Naive thymus-derived CD8-positive, alpha-beta T cell (primary cell): ENCODE measurements at places on chromosomes 7 and 10.

GRCh38 chr7:133795068-133795665 is 332.0 kb upstream of the LRGUK start:
- no peak for DNase-seq

DNA sequence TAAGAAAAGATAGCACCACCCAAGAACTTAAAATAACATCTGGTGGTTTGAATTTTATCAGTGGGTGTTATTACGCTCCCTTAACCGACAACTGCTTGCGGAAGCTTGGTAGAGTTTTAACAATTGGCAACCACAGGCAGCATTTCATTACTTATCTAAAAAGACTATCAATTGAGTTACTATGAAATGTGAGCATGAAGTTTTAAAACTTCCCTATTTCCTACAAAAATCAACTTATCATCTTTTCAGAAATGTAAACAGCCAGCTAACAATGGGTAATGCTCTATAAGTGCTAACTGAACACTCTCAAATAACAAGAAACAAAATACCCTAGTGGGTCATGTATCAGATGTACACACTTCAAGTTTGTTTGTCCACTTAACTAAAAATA is 68.8 kb downstream of the OSBPL3 start:
- DNase-seq = no peak

GRCh38 chr10:99430116-99430450 is 341 bp downstream of the GOT1 start:
- no peak for DNase-seq

GRCh38 chr10:101019440-101019703 is 11.6 kb downstream of the PDZD7 start:
- DNase-seq = no peak

DNA sequence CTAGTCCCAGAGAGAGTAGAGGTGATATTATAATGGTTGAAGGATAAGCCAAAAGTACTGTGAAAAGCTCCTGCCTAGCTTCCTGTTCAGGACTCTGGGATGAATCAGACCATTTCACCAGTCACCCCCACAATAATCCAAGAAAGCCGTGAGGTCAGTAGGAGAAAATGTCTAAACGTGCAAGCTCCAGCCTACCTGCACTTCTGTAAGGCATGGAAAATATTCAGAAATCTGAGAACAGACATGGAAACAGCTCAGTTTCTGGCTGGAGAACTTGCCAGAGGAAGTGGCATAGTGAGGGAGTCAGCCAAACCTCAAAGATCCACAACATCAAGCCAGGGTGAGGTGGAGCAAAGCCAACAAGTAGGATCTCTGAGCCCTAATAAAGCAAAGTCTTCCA is 58.2 kb downstream of the ELAPOR2 start:
- DNase-seq = no peak

DNA sequence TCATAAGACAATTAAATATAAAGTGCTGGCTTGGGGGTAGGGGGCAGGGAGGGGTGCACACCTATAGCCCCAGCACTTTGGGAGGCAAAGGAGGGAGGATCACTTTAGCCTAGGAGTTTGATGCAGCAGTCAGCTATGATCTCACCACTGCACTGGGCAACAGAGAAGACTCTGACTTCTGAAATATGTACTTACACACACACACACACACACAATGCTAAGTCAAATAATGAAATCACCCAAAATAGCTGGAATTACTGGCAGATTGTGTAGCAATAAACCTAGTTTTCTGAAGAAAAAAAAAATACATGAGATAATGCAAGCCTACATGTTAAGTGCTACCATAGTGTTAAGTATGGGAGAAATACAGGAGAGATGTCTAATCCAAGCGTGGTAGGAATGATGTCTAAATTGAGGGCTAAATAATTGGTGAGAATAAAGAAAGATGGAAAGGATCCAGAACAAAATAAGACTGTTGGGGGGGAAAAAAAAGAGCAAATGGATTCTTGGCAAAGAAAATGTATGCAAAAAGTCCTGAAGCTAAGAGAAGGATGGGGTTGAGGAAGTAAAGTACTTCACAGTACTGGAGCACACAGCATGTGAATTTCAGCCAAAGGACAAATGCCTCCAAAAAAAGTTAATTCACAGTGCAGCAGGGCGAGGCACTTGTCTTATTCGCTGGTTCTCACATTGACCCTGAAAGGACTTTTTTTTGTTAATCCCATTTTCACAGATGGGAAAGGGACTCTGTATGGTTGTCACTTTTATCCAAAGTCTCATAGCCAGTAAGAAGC is 73.9 kb downstream of the IGF2BP3 start:
- DNase-seq = no peak

DNA sequence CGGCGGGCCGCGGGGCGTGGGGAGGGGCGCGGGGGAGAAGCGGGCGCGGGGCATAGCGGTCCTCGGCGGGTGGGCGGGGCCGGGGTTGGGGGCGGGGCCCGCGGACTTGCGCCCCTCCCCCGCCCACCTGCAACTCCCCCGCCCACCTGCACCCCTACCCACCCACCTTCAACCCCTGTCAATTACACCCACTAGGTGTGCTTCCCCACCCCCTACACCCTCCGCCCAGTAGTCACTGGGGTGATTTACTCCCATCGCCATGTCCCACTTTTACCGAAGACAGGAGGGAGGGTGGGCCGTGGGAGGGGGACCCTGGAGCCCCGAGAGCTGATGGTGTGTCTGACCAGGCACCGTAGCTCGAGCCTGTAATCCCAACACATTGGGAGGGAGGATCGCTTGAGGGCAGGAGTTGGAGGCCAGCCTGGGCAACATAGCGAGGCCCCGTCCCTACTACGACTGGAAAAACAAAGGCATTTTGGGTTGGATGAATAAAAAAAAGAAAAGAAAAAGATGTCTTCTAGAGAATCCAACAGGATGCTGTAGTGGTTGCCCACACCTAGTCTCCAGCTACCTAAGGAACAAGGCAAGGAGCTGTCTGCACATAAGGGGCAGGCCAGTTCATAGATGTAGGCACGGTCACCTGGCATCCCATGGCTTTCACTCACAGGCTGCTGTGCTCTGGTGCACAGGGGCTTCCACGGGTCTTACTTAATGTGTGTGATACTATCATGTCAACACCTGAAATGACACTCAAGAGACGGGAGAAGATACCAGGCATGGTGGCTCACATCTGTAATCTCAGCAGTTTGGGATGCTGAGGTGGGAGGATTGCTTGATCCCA is 761 bp downstream of the KCTD7 start:
- no peak for DNase-seq

GRCh38 chr10:90407131-90407530 is 450.7 kb downstream of the HTR7 start:
- no peak for DNase-seq

GRCh38 chr10:70791386-70792039 is 6.3 kb upstream of the TBATA start:
- DNase-seq = no peak

- no peak for DNase-seq
Measured at GRCh38 chr10:35056686-35057085, 33.5 kb downstream of the CUL2 start.

- DNase-seq = no peak
Measured at GRCh38 chr7:85156661-85157208, 30.1 kb downstream of the SEMA3D start.

DNA sequence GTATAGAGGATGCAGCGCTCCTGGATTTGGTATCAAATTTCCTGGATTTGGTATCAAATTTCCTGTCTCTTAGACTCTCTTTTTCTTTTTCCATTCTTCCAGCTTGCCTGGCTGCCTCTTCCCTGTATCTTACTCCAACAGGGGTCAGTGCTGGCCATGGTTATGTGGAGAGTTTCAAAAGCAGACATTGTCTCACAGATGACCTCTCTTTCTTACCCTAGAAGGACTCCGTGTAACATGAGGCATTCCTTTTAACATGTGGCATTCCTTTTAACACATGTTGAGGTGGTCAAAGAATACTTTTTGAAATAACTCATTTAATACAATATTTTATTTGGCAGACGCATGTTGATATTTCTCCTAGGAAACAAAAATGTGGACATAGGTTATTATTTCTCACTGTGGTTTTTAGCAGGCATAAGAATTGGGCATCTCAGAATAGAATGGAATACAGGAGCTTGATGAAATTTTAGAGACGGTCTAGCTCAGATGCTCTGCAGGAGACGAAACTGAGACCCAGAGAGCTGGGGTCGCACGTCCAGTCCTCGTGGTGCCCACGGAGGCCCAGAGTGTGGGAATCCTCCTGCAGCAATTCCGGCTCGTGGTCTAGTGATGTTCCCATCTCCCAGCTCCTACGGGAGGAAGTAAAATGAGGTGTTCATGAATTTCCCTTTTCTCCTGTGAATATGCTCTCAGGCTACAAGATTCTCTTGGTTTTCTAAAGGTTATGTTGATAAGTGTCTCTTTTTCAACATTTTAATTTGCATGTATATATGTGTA is 59.6 kb upstream of the PITRM1 start:
- DNase-seq = no peak

- DNase-seq = peak; percentile 70
Measured at GRCh38 chr7:151448261-151449252, 8.6 kb upstream of the CRYGN start.

GRCh38 chr10:117541909-117542705 is 439 bp upstream of the EMX2 start:
- DNase-seq = no peak

DNA sequence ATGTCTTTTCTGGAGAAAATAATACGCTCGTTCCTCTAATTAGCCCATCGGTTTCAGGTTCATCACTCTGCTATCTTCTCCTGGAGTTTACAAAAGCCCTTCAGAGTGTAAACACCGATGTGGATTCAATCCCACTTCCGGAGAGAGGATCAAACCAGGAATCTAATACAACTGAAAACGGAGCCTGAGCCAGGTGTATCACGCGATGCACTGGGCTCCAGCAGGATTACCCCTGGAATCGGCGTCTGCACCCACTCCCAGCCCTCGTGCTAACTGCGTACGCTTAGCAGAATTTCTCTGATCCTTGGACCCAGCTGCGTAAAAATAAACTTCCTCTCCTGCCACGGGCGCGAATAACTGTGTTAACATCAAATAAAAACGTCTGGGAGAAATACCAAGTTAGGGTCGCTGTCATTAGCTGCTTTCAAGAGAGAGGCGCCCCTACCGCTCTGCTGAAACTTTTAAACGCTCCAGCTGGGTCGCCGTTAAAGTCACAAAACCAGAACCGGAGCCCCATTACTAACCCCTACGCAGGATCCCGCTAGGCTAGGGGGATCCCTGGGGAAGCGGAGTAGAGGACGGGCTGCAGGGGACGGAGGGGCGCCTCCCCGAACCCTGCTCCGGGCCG is 502 bp downstream of the ZNF3 start:
- no peak for DNase-seq
